ENCODE measurements at places on chromosomes 5 and 9.

- no peak for DNase-seq
Observed at GRCh38 chr5:62569470-62569869, 9.1 kb upstream of the LRRC70 start.

GRCh38 chr5:644971-645370, 32.8 kb downstream of the CEP72 start:
- no peak for DNase-seq

GRCh38 chr5:141841378-141842180, 36.6 kb downstream of the PCDH1 start:
- DNase-seq = no peak

DNA sequence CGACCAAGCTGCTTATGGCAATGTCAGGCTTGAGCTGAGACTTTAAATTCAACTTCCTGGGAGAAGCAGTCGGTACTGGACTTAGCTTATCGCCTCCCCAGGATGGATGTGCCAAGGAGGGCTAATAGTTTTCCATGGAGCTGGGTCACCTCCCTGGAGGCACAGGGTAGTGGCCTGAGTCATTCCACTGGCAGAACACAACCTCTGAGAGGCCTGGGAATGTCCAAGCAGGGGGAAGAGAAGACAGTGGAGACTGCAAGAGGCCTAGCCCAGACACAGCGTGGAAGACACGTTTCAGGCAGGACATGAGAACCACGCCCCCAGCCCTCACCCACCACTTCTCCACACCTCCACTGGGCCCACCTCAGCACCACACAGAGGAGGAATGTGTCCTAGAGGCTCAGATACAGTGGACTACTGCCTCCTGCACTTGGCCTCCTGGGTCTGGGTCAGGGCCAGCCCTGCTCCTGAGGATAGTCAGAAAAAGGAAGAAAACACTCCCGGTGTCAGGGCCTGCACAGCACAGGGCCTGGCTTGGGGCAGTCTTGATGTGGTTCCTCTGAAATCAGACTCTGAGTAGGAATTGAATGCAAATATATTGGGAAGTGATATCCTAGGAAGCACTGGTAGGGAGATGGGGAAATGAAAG, 171.8 kb downstream of the FSTL4 start:
- no peak for DNase-seq

DNA sequence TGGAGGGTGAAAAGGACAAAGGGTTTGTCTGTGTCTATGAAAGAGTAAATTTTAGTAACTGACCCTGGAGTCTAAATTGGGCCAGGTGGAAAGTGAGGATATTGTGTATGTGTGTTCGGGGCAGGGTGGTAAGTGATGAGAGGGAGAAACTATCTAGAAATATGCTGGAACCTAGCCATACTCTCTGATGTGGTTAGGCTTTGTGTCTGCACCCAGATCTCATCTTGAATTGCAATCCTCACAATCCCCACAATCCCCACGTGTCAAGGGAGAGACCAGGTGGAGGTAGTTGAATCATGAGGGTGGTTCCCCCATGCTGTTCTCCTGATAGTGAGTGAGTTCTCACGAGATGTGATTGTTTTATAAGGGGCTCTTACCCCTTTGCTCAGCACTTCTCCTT, 60.6 kb downstream of the COMMD10 start:
- peak; percentile 43 for DNase-seq

DNA sequence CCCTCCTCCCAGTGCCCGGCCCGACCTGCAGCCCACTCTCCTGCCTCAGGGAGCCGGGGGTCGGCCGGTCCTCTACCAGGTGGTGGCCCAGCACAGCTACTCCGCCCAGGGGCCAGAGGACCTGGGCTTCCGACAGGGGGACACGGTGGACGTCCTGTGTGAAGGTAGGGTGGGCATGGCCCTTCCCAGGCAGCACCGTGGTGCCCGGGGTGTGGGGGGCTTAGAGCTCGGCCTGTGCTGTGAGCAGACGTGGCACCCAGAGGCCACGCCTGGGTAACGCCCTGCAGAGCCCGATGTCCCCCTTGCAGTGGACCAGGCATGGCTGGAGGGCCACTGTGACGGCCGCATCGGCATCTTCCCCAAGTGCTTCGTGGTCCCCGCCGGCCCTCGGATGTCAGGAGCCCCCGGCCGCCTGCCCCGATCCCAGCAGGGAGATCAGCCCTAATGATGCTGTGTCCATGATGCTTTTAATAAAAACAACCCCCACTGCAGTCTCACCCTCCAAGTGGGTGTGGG, 7.2 kb downstream of the ENTPD8 start:
- no peak for DNase-seq

DNA sequence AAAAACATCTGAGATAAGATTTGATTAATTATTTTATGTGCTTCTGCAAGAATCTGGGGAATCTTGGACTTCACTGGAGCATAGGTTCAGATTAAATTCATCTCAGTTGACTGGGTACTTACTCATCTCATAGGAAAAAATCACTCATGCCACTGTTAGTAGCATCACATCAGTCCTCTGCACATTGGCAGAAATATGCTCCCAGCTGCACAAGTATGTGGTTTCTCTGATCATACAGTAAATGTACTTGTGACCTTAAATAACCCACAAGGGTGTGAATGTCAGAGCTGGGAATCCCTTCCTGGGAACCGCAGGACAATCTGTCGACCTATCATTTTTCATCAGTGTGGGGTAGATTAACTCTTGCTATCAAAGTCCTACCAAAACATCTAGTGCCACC, 203.7 kb upstream of the SLC24A2 start:
- DNase-seq = peak; percentile 42

DNA sequence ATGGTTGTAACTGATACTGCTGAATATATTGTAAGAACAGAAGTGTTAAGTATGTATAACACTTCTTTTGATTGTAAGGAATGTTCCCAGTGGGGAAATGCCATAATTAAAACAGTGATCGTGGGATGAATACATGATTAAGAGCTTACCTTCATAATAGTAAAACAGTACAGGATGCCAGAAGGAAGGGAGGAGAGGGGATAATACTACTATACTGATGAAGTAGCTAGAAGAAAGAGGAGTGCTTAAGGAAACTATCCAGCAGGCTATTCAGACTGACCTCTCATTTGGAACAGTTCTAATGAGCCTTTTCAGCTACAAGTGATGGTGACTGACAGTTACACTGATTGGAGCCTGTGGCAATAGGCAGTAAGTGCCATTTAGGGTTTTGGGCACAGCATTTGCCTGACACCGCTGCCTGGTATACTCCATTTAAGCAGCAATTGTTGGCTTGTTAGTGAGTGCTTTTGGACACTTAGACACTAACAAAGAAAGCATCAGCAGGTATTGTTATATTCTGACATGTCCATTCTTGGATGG, 33.8 kb upstream of the KDM4C start:
- no peak for DNase-seq

DNA sequence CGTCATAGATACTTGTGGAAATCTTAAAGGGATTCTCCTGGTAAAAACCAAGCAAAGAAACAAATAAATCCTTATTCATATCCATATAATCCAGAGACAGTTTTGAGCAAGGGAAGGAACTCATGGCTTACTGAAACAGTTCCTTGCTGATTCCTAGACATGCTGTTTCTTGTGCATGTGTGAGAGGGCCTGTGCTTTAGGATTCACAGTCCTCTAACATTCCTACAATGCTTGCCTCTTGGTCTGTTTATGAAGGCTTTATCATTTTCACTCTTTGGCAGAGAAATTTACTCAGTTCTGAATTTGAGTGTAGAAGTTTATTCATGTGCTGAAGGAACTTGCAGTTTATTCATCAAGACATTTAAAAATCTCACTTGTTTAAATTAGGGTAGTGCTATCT, 123.4 kb downstream of the RPS23 start:
- no peak for DNase-seq

- no peak for DNase-seq
Observed at GRCh38 chr5:11075035-11075805, 314.2 kb upstream of the DAP start.

DNA sequence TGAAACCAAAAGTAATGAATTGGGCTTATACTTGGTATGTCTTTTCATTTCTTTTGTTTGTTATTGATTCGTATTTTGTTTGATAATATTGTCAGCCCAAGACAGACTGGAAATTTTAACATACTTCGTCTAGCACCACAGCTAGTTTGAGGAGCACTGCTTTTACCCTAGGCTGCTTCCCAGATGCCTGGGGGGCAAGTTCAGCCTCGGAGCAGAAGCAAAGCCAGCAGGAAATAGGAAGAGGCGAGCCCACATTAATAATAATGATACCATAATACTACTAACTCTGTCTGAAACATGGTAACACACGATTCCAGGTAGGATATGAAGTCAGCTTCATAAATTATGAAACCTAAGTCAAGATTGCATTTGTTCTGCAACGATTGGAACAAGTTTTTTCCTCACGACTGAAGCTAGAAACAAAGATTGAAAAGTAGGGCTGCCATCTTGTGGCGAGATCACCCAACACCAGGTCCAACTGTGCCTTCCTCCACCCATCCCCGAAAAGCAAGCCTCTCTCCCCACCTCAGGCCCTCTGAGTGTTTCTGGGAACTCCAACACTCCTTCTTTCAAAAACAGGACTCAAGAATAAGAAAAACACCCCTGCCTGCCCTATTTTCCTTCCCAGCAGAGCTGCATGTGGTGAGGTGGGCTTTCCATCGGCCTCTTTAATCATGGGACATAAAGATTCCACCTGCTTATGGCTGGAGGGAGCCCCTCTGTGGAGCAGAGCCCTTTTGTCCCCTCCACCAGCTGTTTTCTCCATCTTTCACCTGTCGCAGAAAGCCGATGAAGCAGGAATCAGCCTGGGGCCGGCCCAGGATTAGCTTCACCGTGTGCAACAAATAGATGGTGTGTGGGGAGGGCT, 236.4 kb downstream of the CAAP1 start:
- peak; percentile 2 for DNase-seq

- no peak for DNase-seq
Observed at GRCh38 chr9:110876929-110877328, 161.3 kb downstream of the LPAR1 start.

DNA sequence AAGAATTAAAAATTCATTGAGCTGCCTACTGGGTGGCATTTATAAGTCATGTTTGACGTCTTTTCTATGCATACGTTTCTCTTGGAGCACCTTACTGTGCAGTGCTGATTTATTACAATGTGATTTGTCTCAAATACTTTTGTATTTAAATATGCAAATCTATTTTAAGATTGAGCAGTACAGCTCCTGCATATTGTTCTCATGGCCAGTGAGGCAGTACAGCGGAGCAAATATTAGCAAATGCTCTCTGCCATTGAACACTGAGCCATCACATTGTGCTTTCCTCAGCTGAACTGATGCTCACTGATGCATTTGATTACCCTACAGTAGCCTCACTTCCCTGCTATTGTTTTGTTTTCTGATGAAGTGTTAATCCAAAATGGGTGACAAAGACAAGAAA, 149.6 kb downstream of the HTR1A start:
- no peak for DNase-seq

- no peak for DNase-seq
Observed at GRCh38 chr9:104784098-104784497, 20.2 kb downstream of the NIPSNAP3B start.

- no peak for DNase-seq
Observed at GRCh38 chr9:121901616-121902015, 191.5 kb downstream of the TTLL11 start.

GRCh38 chr9:206481-206880, 8.2 kb upstream of the DOCK8 start:
- DNase-seq = no peak

DNA sequence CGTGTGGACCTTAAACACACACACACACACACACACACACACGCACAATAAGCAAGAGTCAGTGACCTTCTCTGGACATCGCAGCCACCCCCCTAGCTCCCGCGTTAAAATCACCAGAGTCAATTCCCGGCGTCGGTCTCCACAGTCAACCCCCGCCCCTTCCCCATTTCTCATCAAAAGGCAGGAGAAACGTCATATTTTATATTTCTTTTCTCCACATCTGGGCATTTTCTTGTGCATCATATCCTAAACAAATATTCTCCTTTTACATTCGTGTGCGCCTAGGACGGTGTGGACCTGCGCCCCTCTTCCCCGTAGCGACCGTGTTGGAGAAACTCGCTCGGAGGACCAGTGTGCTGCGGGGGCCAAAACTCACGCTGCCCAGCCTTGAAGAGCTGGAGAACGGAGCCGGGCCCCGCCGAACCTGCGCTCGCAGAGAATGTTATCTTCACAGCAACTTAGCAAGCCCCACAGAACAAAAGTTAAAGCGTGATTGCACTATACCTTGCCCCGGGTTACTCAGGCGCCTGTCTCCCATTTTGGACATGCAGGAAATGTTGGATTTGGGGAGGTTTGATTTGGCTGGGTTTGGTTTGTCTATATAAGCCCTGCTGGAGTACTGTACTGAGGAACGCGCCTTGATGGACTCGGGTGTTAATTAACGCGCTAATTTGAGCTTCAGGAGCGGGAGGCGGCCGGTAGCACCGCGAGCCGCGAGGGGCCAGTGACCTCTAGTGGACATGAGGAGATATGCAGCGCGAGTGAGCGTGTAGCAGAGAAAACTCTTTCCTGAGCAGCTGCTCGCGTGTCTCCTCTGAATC, 192.4 kb downstream of the MEF2C start:
- DNase-seq = peak; percentile 79

- DNase-seq = no peak
Observed at GRCh38 chr9:73180403-73180802, 28.7 kb downstream of the ANXA1 start.

Measured in activated CD8-positive, alpha-beta T cell treated with anti-CD3 and anti-CD28 coated beads for 36 hours (primary cell).